ENCODE measurements at places on chromosomes 1 and 21.
A peak's percentile ranks its signal among the peaks of the same experiment; 100 is the strongest.

- DNase-seq, result no peak
These were observed 1.6 kb downstream of the S100A16 start for GRCh38 chr1:153611356-153611755.

DNA sequence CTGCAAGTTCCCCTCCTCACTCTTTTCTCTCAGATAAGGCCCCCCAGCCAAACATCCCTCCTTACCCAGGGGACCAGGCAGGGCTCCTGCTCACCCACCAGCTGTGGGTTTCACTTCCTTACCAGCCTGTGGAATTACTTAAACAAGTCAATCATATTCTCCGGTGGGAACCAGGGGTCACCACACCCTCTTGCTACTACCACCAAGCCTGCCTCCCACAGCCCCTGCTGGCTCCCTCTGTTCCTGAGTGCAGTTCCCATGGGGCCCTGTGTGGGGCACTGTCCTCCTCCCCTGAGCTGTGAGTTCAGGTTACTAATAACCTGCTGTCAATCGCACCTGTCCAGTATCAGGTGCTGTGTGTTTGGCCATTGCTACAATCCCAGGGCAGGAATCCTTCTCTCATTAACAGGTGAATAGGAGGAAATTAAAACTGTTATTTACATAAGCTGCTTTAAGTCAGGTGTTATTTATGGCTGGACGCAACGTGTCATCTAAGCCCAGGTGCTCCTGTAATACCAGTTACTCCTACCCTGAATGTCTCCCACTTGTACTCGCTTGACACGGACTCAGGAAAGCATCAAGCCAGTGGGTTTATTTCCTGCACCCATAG is 53.1 kb upstream of the LBR start:
- peak; percentile 22 for DNase-seq

- DNase-seq, result peak; percentile 68
These were observed 2.3 kb upstream of the KCNC4 start for GRCh38 chr1:110207831-110208230.

GRCh38 chr1:112862753-112863426 is 93.1 kb downstream of the SLC16A1 start:
- DNase-seq, result no peak

- no peak for DNase-seq
These were observed 295.2 kb downstream of the LRRC7 start for GRCh38 chr1:69862906-69863305.

DNA sequence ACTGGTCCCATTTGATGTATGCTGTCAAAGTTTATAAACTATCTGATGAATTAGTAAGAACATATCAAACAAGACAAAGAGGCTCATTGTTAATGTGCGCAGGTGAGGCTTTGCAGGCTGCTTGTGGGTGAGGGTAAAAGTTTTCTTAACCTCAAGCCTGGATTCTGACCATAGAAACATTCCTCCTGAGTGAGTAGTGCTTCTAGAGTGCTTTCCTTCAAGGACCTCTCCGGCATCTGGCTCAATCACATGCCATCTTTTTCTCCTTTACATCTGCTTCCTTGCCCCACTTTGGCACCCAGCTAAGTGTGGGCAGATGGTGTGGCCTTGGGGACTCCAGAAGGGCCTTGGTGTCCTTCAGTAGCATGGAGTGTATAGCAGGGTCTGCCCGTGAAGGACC is 104.0 kb downstream of the ROR1 start:
- DNase-seq, result no peak

DNA sequence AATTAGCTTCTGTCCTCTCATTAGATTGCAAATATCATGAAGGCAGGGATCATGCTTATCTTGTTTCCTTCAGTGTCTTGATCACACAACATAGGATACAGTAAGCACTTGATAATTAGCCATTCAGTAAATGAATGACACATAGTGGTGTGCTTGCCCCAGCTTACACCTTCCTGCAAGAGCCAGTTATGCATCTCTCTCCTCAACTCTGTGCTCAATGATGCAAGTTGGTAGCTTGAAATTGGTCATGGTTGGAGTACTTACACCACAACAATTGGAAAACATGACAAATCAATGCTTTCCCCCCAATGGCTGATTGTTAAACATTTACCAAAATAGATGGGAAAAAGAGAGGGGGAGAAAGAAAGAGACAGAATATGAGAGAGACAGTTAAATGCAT is 129.2 kb downstream of the NUF2 start:
- no peak for DNase-seq

GRCh38 chr1:7257225-7257624 is 472.0 kb downstream of the CAMTA1 start:
- DNase-seq, result no peak

- DNase-seq, result no peak
These were observed 54.2 kb downstream of the S1PR1 start for GRCh38 chr1:101290922-101291561.

DNA sequence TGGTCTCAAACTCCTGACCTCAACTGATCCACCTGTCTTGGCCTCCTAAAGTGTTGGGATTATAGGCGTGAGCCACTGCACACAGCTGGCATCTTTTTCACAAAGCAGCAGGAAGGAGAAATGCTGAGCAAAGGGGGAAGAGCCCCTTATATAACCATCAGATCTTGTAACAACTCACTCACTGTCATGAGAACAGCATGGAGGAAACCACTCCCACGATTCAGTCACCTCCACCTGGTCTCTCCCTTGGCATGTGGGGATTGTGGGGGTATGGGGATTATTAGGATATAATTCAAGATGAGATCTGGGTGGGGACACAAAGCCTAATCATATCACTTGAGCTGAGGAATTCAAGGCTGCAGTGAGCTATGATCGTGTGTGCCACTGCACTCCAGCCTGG is 3.0 kb upstream of the MFSD2A start:
- DNase-seq, result no peak

GRCh38 chr1:212045981-212046380 is 10.4 kb downstream of the DTL start:
- DNase-seq, result no peak

DNA sequence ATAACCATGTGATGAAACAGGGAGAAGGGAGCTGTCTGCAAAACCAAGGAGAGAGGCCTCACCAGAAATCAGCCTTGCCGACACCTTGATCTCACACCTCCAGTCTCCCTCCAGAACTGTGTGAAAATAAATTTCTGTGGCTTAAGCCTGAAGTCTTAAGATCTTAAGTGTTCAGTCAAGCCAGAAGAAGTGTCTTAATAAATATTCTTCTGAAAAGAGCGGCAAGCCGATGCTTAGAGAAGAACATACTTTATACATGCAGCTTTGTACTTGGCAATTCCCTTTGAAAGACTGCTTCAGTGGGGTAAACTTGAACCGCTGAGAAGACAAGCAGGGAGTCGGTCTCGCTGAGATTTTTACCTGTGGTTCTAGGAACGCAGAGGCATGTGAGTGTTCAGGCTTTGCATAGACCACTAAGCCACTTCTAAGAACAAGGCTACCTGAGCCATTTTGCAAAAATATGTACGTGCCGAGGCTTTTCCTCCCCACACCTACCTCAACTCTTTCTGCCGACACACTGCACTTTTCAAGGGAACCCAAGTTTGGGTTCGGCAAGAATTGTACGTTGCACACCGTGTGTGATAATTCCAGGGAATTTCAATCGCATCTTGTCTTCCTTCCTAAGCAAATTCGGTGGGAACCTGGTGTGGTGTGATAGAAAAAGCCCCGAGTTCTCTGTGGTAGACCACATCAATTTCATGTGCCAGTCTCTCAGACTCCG is 3.4 kb downstream of the RUNX1 start:
- DNase-seq, result peak; percentile 82

GRCh38 chr1:181818459-181818858 is 243.1 kb downstream of the ZNF648 start:
- no peak for DNase-seq

DNA sequence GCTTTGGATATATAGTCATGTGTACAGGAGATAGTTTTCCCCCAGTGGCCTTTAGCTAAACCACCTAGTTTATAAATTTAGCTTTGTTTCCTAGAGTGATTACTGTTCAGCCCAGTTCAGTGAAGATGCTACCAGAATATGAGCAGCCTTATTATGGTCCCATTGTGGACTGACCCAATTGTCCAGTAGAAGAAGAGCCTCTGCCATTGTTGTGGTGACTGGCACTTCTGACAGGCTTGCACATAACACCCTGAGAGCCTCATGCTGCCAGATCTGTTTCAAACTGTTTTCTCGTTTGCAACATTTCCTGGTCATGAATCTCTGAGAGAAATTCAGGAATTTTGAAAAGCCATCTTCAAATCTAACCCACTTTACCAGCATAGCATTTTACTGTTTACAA is 20.6 kb downstream of the KPNA6 start:
- no peak for DNase-seq

DNA sequence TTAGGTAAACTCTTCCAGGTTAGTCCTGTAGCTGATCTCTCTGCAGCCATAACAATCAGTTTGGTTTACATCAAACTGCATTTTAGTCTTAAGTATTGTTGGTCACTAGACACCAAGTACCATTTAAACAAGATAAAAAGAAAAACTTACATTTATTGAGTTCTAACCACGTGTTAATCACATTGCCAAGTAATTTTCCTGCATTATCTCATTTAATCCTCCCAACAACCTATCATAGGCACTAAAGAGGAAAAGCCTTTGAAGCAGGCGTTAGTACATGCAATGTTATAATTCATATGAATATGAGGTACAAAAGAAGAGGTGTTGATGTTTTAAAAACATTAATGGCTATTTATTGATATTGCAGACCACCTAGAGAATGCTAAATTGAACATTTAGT is 9.0 kb downstream of the DR1 start:
- DNase-seq, result no peak

DNA sequence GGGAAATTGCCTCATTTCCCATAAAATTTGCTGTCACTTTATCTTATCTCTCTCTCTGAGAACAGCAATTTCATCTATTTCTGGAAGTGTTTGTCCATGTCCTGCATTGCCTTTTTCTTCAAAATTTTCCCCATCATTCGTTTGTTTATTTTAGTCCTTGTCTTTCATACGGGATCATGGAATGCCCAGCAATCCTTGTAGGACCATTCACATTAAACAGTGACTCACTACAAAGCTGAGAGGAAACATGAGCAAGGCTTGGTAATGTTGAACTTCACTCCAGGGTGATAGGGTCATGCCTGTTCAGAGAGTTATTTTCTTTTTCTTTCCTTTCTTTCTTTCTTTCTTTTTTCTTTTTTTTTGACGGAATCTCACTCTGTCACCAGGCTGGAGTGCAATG is 32.2 kb upstream of the HNRNPU start:
- no peak for DNase-seq

GRCh38 chr1:170716835-170717429 is 53.0 kb downstream of the PRRX1 start:
- no peak for DNase-seq

- DNase-seq, result no peak
These were observed 119.7 kb upstream of the WNT4 start for GRCh38 chr1:22262583-22262982.

DNA sequence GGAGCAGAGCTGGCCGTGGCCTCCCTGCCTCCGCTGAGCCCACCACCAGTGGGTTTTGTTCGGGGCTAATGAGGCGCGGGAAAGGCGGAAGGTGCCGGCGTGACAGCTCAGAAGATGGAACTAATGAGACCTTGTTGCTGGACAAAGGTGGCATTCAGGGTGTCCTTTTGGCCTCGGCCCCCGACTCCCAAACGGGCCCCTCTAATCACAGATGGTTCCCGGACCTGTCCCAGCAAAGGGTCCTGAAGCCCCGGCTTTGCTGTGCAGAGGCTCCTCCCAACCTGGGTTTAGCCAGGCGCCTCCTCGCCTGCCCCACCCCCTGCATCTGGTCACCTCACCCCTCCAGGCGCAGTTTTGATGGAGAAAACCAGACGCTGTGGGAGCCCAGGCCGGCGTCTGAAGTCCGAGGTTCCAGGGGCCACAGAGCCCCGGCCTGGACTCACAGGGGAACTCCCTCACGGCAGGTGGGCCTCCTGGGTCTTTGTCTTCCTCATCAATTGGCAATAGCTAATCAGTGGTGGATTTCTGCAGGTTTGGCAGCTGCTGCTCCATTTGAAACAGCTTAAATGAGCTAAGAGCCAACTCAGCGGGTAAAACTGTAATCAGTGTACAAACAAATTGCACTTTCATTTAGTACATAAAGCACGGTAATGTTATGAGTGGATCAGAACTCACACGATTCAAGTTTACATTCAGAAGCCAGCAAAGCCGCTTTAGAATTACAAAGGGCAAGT is 44.3 kb upstream of the ADARB1 start:
- no peak for DNase-seq

GRCh38 chr1:76225526-76225925 is 151.0 kb downstream of the ST6GALNAC3 start:
- DNase-seq, result no peak

DNA sequence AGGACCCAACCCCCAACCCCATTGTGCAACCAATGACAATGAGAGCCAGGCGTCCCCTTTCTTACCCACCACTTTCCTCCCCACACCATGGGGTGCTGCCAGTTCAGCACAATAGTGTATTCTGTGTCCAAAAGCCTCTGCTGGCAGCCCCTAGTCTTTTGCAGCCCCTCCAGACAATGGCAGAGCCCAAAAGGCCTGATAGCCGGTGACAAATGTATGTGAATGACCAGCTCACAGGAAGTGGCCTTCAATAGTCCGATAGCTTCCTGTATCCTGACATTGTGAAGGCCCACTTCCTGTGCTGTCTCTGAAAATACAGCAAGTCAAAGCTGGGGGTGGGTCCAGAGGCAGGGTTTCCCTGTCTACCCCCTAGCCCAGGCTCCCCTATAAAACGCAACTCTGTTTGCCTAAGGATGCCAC is 16.6 kb downstream of the SMIM12 start:
- DNase-seq, result no peak

DNA sequence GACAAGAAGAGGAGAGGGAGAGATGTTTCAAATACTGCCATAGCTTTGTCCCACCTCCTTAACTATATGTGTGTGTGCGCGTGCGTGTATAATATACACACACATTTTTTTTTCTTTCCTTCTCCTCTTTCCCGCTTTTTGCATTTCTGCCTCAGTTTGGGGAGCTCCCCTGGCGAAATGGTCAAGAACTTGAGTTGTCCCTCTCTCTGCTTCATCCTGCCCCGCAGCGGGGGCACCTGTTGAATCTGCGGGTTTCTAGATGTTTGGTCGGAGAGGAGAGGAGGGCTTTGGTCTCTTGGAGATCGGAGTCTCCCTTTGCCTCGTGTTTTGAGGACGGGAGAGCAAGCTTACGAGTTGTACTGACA is 504 bp downstream of the SCCPDH start:
- no peak for DNase-seq

- no peak for DNase-seq
These were observed 56.3 kb upstream of the HTR1D start for GRCh38 chr1:23273450-23274133.

GRCh38 chr1:41766546-41766945 is 152.2 kb downstream of the HIVEP3 start:
- DNase-seq, result no peak
